ENCODE measurements at places on chromosomes 12 and 14.

DNA sequence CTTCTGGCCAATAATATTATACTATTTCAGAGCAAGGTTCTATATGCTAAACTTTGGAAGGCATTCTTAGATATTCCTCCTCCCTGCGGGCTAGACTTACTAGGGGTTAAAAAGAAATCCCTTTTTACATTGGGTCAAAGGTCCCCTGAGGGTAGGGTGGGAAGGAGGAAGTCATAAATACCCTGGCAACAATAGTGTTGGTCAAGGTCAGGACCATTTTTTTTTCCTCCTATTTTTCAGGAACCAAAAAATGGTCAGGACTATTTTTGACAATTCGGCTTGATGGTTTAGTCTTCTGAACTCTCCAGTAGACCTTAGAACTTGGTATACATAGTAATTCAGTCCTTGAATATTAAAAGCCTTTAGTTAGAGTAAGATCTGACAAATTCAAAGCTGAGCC lies 4.5 kb upstream of the NANOG start:
- DNase-seq = no peak

GRCh38 chr12:95443459-95443858 lies 30.5 kb upstream of the METAP2 start:
- DNase-seq = no peak

- DNase-seq = peak; percentile 51
Measured at GRCh38 chr14:90383731-90384542, 12.9 kb upstream of the CALM1 start.

DNA sequence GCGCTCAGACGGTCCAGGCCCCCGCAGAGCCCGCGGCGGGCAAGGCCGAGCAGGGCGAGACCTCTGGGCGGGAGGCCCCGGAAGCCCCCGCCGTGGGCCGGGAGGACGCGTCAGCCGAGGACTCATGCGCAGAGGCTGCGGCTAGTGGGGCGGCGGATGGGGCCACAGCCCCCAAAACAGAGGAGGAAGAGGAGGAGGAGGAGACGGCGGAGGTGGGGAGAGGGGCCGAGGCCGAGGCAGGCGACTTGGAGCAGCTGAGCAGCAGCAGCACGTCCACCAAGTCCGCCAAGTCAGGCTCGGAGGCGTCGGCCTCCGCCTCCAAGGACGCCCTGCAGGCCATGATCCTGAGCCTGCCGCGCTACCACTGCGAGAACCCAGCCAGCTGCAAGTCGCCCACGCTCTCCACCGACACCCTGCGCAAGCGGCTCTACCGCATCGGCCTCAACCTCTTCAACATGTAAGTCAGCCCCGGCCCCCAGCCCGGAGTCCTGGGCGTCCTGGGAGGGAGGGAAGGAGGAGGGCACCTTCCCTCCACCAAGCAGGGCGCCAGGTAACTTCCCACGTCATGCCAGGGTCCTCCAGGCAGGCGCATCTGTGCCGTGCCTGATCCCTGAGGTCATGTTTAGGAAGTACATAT lies 72.4 kb downstream of the IQSEC3 start:
- no peak for DNase-seq

GRCh38 chr14:57961786-57962060 lies 95.8 kb upstream of the SLC35F4 start:
- DNase-seq = no peak

- no peak for DNase-seq
Measured at GRCh38 chr12:42056130-42056529, 88.5 kb downstream of the GXYLT1 start.

DNA sequence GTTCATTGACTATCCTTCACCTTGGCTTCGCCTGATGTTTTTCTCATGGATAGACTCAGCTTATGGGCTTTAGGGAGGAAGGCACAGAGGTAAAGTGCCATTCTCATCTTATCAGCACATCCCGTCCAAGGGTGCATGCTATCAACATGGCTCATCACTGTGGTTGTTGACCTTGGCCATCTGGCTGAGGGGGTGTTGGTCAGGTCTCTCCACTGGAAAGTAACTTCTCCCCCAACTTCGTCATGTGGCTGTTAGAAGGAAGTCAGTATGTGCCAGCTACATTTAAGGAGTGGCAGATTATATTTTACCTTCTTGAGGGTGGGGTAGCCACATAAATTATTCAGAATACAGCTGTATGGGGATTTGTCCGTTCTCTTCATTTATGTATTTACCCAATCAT lies 68.9 kb downstream of the EML1 start:
- no peak for DNase-seq

- DNase-seq = no peak
Measured at GRCh38 chr12:81416571-81416970, 338.7 kb downstream of the ACSS3 start.

DNA sequence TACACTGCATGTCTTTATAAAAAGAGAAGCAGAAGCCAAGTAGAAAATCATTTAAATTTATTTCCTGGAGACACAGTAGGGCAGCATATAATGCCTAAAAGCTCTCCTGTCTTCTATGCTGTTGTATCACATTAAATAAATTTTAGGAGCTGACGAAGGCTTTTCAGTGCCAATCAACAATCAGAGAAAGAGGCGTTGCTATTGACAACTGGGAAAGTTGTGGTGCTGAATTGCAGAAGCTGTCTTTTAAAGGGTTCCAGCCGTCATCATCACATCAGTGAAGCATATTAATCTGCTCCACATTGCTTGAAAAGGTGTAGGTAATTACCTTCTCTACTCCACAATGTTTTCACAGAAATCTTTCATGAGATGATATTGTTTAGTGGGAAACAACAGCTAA lies 103.9 kb downstream of the FSCB start:
- no peak for DNase-seq

DNA sequence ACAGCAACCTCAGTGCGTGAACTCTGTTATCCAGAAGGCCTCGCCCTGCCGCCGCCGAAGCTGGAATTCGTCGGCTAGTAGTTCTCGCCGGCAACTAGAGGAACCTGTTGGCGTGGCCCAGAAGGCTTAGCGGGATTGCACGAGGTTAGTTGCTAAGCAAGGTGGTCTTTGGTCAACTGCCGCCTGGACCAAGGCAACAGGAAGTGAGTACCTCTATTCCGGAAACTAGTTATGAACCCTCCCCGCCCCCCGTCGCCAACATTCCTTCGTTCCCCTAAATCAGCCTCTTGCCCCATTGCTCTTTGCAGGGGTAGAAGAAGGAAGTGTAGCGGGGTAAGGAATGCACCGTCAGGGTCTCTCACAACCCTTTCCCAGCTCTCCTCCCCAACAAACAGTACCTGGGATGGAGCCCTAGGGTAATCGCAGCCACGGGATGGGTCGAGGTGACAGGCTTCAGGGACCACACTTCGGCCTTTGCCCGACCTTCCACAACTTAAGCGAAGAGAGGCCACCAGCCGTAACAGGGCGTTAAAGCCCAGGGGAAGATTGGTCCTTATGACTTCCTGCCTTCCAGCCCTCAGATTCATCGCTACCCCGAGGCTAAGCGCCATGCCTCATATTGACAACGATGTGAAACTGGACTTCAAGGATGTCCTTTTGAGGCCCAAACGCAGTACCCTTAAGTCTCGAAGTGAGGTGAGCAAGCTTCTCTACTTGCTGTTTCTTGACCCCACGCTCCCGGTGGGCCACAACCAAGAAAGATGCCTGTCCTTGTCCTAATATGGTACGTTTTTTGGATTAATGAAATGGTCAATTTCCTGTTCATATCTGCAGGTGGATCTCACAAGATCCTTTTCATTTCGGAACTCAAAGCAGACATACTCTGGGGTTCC lies at the start of gene GMPR2:
GMPR2 (plus strand) TSS at position 285 of the 893 bp plus-strand sequence; CDS start at position 610, 325 bp downstream.
- DNase-seq = no peak

DNA sequence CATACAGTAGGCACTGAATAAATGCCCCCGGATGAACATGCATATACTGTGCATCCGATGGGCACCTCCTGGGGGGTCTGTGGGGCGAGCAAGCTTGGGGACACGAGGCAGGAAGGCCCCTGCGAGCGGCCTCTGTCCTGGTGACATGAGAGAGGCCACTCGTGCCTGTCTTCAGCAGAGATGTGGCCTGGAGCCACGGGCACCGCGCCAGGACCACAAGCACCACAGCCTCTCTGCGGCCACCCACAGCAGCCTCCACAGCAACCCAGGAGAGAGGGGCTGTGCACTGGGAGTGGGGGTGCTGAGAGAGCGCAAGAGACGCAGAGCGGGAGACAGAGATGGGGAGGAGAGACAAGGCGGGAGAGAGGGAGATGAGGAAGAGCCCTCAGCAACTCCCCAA lies 118.5 kb downstream of the RFLNA start:
- no peak for DNase-seq

- DNase-seq = no peak
Measured at GRCh38 chr14:28767853-28768741, 1.5 kb downstream of the FOXG1 start.

DNA sequence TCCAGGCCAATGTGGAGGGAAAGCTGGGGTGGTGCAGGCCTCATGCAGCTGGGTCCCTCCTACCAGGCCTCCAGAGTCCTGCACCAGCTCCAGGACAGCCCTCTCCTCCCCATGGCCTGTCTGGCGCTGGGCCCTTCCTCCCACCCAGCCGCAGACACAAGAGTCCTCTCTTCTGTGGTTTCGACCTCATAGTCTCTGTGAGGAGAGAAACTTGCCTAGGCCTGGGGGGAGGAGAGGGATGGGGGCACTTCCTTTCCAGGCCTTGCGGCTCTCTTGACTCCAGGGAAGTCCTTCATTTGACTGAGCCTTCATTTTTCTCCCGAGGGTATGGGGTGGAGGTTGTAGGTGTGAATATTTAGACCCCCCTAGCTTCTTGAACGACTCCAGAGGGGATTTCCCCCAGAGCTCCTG lies 2.3 kb downstream of the MMP14 start:
- no peak for DNase-seq

DNA sequence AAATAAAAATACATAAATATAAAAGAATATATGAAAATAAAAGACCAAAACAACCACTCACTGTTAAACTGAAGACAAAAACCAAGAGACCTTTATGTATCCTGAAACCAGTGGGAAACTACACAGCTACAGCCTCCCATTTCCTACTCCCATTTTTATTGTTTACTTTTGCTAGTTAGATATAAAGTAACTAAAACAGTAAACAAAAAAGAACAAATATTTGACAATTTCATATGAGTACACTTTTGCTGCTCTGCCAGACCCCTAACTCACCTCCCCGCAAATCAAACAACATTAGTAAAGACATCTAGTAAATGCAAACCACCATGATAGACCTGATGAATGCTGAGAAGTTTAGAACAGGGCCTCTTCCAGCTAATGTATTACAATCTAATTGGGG lies 97.1 kb downstream of the BCL2L14 start:
- DNase-seq = no peak

DNA sequence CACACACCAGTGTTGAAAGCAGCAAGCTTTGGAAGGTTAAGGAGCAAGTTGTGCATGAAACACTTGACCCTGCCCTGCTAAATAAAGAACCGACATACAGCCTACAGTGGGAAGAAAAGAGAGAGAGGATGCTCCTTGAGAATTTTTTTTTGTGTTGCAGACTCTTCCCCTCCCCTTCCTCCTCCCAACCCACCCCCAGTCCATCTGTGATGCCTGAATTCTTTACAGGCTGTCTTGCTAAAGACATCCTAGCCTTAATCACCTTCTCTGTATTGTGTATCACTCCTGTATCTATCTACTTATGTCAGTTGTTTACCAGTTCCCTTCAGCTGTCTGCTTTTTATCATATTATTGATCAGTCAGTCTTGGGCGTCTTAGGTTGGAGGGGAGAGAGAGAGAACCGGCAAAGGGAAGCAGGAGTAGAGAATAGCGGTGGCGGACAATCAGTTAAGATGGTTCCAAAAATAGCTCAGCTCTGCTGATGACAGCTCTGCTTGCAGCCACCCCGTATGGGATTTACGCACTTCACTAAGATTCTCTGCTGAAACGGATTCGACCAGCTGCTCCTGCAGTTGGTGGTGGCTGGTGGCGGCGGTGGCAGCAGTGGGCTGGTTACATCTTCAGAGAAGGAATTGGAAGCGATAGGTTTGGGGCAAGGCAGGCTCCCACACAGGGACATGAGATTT lies 664.7 kb downstream of the NRXN3 start:
- DNase-seq = no peak

DNA sequence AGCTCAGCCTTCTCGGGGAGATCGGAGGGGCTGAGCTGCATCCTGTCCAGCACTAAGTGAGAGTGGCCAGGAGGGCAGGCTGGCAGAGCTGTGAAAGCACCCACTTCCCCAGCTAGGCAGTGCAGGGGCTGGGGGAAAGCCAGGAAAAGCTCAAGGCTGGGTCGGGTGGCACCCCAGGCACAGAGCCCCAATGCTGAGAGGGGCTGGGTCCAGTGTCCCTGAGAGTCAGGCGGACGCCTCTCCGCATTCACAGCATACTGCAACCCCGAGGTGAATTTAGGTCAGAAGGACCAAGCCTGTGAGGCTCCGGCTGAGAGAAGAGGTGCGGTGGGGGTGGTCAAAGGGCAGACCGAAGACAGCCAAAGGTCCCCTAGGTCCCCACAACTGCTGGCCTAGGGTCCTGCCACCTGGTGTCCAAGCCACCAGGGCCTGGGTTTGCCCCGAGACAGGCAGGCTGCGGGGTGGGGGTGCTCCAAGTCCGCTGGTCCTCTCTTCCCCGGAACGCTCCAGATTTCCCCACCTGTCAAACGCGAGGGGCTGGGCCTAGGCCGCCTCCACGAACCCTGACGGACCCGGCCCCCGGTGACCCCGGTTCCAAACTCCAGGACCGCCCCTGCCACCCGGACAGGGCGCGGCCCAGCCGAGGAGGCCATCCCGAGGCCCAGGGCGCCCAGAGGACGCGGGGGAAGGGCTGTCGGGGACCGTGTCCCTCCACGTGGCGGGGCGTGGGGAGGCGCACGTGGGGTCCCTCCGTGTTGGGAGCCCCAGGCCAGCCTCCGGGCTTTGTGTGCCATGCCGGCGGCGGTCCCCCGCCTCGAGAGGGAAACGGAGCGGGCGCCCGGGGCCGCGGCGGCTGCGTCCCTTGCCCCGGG lies 527 bp downstream of the CAMKK2 start:
- no peak for DNase-seq

GRCh38 chr14:93046705-93047050 lies 69.0 kb downstream of the ITPK1 start:
- DNase-seq = no peak

- DNase-seq = no peak
Measured at GRCh38 chr12:96289067-96289466, 94.9 kb downstream of the ELK3 start.

DNA sequence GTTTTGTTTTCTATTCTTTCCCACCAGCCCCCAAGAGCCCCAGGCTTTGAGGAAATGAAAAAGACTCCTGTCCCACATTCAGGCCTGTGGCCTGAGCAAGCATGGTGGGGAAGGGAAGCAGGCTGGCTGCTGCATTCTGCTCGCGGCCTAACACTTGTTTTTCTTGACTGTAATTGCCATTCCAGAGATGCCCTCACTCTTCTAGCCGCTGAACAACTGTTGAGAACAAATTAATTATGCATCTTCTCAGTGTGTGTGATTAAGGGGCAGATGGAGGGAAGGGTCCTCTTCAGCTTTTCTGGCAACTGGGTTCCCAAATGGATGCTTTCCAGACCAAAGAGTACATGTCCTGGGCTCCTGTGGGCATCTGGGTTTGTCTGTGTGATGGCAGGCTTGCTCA lies 43.3 kb downstream of the ADCK1 start:
- DNase-seq = no peak
